ENCODE measurements at places on chromosomes 12 and 14.

- DNase-seq = no peak
Observed at GRCh38 chr12:76726626-76727025, 37.3 kb upstream of the ZDHHC17 start.

DNA sequence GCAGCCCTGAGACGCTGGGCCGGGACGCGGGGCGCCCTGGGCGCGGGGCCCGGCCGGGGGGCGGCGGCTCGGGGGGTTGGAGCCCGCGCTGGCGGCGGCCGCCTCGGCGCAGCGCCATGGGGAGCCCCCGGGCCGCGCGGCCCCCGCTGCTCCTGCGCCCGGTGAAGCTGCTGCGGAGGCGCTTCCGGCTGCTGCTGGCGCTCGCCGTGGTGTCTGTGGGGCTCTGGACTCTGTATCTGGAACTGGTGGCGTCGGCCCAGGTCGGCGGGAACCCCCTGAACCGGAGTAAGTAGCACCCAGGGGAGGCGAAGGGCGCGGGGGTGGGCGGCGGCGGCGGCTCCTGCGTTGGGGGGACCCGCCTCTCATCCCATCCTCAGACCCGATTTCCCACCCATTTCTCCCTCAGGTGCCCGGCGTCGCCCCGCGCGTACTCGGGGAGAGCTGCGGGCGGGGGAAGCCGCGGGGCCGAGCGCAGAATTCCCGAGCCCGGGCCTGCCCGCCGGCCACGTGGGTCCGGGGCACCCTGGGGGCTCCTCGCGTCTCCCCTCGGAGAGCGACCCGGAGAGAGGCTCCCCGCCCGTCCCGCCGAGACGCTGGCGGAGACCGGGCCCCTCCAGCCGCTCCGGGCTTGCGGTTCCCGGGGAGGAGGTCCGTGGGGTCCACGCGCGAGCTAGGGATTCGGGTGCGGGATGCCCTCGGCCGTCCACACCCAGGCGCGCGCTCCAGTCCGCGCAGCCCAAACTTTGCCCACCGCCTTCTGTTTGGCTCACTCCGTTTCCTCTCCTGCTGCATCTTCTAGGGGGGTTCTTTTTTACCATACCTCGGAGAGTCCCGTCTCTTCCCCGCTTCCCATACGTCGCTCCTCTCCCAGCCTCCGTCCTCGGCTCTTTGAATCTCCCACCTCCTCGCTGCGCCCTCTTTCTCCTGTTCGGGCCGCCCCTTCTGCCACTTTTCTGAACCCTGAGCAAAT, 807 bp downstream of the B4GALNT3 start:
- DNase-seq = no peak

DNA sequence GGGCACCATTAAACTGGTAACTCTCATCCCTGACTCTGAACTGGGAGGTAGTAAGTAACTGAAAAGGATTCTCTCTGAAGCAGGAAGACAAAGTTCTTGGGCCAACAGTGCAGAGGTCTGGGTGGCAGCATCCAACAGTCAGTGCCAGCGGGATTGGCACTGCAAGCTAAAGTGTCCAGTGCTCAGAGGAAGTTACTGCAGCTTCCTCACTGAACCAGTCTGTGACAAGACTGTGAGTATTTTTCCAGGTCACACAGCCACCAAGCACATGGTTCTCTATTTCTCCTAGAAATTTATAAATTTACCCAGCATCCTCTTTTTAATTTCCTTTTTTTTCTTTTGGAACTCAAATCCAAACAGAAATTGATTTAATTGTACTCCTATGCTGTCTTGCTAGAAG, 81.6 kb upstream of the FAR2 start:
- no peak for DNase-seq

DNA sequence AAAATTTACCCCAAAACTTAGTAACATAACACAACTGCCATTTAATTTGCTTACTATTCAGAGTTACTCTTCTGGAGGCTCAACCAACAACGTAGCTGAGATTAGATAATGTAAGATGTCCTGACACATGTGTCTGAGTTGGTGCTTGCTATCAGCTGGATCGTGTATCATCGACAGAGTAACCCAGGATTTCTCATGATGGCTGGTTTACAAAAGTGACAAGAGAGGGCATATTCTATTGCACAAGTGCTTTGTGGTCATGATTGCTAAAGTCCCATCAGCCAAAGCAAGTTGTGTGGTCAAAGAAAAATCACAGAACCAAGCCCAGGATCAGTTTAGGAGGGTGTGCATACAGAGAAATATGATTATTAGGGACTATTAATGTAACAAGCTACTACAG, 73.4 kb downstream of the CAPZA3 start:
- DNase-seq = no peak

DNA sequence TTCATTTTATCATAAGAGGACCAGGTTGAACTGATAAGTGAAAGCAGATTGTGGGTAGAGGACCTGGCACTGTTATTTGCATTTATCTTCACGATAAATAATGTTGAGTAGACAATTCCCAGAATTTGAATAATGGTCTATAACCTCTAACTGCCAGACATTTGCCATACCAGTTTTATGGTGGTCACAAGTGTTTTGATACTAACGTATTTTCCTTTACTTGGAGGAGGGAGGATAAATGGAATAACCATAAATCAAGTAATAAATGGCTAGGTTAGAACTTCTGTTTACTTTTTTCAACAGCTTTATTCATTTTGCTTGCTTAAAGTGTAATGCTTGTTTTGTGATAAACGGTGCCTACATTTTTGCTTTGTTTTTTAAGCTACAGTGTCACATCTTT, 9.5 kb downstream of the PAX9 start:
- DNase-seq = no peak

DNA sequence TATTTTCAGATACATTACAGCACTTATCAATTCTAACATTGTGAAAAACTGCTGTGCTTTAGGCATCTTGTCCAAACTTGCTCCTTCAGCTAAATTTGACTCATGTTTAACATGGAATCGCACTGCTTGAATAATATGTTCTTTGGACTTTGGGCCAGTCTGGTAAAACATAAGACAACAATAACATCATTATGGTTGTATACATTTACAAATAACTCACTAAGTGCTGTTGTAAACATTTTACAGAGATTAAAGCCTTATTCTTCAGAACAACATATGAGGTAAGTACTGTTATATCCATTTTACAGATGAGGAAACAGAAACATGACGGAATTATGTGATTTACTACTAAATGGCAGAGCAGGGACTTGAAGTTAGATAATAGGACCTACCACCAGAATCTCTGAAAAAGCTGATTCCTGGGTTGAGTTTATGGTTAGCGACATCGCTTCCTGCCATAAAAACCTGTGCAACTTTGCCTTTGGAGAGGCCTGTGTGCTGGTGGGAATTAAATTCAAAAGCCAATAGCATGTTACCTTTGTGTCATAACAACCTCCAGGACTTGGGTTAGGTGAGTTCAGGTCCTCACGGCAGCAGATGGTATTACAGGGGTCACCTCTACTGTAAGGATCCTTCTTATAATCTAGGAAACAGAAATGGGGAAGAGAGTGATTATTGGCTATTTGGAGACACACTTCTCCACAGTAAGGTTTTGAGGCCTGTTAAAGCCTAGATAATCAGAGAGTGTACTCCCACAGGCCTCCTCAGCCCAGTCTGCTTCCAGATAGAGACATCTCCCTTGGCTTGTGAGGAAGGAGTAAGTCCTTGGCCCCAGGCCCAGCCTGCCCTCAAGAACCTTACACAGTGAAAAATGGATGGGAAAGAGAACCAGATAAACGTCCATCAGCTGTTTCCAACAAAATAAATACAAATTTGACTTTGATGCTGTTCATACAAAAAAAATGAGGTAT, 61.8 kb downstream of the PLBD1 start:
- no peak for DNase-seq

DNA sequence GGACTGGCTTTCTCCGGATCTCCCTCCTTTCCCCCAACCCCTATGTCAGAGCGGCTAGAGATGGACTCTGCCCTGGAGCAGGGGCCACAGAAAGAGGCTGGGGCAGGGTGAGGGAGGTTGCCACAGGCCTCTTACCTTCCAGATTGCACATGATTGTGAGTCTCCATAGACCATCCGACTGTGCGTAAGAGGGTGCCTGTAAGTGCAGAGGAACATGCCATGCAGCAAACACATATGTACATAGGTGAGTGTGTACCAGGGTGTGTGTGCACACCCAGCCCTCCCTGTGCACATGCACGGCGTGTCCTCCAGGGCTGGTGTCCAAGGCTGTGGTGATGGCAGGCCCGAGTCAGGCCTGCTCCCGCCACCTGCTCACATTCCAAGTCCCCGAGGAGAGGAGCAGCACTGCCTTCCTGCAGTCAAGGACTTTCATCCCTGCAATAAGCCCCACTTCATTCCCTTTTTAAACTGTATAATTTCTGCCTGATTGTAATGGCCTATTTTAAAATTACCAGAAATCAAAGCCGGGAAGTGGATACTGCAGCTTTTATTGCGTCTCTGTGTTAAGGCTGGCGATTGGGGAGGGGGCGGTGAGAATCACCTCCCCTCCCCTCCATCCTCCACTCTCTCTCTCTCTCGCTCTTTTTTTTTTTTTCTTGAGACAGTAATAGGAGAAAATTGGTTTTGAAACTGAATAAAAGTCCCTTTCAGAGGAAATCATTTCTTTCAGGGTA, 28.5 kb downstream of the FAM222A start:
- no peak for DNase-seq

DNA sequence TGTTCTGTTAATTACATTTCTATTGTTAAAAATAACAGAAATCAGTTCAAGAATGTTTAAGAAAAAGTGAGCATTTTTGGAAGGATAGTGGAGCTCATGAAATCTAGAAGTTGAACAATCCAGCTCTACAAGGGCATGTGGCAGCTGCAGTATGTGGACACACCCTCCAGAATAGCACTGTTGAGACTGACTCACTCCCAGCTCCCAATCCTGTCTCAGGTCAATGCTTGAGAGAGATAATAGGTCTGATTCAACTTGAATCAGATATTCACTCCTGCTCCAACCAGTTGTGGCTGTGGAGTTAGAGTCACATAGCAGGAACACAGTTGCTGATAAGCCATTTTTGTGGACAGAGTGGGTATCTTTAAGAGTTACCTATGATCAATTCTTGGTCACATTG, 113.0 kb upstream of the NTF3 start:
- DNase-seq = no peak

- no peak for DNase-seq
Observed at GRCh38 chr12:98578821-98579220, 14.7 kb upstream of the SLC25A3 start.

Measured in stimulated activated naive B cell treated with anti-CD40 and anti-IgM and Interleukin-4, amounts not matched to agents 10 μg/mL and 1 μg/mL and 100 μg/mL, for 72 hours (primary cell).